ENCODE measurements at places on chromosomes 12 and 14.

DNA sequence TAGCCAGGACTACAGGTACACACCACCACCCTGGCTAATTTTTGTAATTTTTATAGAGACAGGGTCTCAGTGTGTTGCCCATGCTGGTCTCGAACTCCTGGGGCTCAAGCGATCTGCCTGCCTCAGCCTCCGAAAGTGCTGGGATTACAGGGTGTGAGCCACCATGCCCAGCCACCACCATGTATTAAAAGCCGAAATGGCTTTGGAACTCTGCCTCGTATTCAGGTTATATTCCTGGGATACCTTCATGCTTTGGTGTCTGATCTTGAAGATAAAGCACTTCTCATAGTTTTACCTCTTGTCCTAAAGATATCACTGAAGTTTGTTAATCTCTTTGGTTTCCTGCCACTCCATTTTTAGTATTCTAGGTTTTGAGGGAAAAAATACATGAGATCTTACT is 47.2 kb downstream of the MYO1H start:
- no peak for DNase-seq

DNA sequence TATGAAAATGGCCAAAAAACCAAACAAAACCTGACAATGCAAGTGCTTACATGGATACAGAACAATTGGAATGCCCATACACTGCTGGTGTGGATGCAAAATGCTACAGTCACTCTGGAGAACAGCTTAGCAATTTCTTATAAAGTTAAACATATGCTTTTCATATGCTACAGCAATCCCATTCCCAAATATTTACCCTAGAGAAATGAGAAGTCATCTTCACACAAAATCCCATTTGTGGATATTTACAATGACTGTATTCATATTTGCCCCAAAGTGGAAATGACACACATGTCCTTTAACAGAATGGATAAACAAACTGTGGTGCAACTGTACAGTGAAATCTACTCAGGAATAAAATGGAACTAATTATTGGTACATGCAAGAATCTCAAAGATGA is 20.4 kb downstream of the SAV1 start:
- no peak for DNase-seq

DNA sequence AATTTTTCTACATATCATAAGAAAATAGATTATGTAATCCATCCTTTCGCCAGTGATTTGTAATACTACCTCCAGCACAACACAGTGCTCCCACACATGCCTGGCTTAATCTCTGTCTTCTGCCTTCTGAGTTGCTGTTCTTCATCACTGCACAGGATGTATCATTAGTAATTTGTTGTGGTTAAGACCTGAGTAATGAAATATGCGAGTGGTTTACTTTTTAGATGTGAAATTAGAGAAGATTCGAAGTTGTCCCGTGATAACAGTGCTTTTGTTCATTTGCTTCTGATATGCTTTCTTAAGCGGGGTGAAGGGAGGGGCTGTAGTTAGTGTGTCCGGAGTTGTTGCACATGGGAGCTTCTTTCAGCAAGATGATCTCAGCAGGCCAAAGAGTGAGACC is 18.1 kb downstream of the KRT85 start:
- DNase-seq, result no peak

DNA sequence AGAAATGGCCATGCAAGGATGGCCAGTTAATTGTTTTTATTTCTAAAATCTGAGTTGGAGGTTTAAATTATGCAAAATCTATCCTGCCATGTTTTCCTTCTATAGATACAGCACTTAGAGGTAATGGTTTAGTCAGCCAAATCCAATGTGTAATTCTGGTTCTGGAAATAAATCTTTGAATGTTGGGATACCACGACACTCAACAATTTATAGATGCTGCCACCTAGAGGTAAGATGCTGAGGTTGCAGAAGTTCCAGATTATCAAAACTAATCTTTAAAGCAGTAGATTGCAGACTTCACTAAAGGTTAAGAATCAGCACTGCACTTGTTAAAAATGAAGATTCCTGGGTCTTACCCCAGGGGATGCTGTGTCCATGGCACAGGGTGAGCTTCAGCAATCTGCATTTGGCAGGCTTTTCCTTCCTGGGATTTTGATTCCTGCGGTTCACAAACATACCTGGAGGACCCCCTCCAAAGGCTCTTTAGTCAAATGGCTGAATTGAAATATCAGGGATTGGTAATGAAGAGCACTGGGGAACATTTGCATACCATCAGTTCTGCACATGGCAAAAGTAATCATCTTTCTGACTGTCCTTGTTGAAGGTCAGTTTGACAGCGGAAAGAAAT is 53.4 kb upstream of the ANO4 start:
- DNase-seq, result no peak

GRCh38 chr12:76702946-76703345 is 61.0 kb upstream of the ZDHHC17 start:
- DNase-seq, result no peak

DNA sequence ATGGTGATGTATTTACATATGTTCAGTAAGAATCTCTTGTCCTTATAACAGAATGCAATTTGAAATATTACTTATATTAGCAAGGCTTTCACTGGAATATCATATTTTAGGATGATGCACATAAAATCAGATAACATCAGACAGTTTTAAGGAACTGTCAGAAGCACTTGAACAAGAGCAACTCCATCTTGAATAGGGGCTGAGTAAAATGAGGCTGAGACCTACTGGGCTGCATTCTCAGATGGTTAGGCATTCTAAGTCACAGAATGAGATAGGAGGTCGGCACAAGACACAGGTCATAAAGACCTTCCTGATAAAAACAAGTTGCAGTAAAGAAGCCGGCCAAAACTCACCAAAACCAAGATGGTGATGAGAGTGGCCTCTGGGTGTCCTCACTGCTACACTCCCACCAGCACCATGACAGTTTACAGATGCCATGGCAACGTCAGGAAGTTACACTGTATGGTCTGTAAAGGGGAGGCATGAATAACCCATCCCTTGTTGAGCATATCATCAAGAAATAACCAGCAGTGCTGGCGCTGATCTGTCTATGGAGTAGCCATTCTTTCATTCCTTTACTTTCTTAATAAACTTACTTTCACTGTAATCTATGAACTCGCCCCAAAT is 27.6 kb upstream of the ETV6 start:
- peak; percentile 1 for DNase-seq

- peak; percentile 76 for DNase-seq
Measured at GRCh38 chr14:106556665-106557289, 1030.4 kb downstream of the TMEM121 start.

GRCh38 chr14:88616697-88617096 is 53.9 kb downstream of the ZC3H14 start:
- DNase-seq, result no peak

GRCh38 chr14:102711946-102712345 is 65.3 kb upstream of the TRAF3 start:
- DNase-seq, result no peak

- no peak for DNase-seq
Measured at GRCh38 chr14:75723716-75724115, 62.7 kb downstream of the TTLL5 start.

DNA sequence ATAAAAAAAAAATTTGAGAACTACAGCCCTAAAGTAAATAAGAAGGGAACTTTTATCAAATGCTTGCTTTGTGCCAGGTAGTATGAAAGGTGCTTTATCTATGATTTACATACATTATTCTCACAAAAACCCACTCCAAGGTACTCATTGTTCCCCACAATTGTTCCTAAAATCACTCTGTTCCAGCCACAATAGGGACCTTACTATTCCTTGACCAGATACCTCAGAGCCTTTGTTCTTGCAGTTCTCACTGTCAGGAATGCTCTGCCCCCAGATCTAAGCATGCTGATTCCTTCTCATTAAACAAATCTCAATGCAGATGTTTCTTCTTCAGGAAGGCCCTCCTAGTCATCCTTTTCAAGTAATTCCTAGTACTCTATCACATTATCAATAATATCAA is 60.2 kb downstream of the PPP1R12A start:
- DNase-seq, result no peak

DNA sequence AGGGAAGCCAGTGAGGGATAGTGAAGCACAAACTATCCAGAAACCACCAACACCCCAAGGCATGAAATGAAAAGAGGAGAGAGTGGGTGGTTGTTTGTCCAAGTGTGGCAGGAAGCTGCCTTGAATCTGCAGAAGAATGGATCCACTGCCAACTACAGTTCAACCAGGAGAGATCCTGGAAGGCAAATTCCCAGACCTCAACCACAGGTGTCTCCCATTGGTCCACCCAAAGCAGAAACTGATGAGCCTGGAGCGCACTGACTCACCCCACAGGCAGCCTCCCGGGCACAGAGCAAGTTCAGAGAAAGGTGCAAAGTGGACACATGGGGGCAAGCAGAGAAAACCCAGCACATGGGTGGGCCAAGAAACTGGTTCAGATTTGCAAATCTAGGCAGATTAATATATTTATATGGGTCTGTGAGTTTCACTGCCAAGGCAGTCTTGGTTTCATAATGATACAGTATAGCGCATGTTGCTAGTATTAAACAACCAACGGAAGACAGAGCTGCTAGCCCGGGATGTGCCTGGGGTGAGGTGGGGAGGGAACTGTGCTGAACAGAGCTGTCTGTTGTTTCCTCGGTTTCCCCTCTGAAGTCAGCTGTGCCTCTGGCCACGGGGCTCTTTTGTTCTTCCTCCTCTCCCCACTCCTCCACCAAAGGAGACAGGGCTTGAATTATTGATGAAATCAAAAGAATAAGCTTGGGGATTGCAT is 416.2 kb upstream of the CCDC196 start:
- DNase-seq, result no peak

DNA sequence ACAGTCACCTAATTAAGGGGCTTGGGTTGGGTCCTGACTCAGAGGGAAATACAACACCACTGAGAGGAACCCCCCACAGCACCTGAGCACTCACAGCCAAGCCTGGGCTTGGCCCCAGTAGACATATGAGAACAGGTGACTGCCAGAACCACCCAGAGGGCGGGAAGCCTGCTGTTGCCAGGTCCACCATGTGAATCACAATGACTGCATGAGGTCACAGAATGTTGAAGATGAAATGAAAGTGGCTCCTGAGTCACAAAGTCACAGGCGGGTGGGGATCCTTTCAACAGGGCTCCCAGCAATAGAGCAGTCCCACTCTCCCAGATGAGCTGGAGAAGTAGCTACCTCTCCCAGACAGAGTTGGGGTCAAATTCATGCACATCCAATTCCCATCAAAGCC is at the start of gene LRRC74A:
Gene LRRC74A, plus strand, starts transcription at position 287 of the 400 bp plus-strand sequence. CDS start 290 bp downstream, outside the sequence.
- no peak for DNase-seq

All from stimulated activated CD4-positive, alpha-beta T cell treated with anti-CD3 and anti-CD28 coated beads, Interleukin-1b, Interleukin-23, amount 100 ng/mL, for 1 hour (primary cell).